CD4-positive, alpha-beta T cell treated with Interleukin-17A for 1 hour (primary cell): ENCODE measurements at places on chromosomes 12 and 14.
A peak's percentile ranks its signal among the peaks of the same experiment; 100 is the strongest.

DNA sequence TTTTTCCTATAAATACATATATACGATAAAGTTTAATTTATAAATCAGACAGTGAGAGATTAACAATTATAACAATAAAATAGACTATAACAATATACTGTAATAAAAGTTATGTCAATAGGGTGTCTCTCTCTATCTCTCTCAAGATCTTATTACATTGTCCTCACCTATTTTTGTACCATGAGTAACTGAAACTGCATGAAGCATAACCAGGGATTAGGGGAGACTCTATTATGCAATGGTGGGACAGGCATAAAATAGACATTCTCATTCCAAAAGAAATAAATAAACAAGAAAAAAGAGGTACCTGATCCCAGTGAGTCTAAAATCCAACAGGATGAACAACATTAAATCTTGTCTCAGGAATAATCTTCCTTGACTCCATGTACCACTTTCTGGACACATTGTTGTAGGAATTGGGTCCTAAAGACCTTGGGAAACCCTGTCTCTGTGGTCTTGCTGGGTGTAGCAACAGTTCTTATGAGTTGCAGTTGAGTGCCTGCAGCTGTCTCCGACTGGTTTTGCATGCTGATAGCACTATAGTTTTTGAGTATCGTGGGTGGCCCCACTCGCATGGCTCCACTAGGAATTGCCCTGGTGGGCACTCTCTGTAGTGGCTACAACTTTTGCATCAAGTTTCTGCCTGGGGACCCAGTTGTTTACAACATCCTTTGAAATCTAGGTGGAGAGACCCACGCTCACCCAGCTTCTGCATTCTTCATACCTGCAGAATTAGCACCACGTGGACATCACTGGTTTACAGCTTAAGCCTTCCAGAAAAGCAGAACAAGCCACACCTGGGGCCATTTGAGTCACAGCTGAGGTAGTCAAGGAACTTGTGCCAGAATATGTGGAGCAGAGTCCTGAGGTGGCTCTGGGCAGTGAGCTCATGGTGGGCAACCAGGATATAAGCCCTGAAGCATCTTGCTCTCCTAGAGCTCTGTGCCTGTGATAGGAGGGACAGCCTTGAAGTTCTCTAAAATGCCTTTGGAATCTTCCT, 204.7 kb downstream of the KITLG start:
- no peak for DNase-seq

GRCh38 chr12:31491241-31491794, 99.6 kb downstream of the DENND5B start:
- no peak for DNase-seq

GRCh38 chr12:65825183-65825506, 862 bp downstream of the HMGA2 start:
- no peak for DNase-seq

- no peak for DNase-seq
Measured at GRCh38 chr12:132419631-132420246, 70.2 kb upstream of the FBRSL1 start.

DNA sequence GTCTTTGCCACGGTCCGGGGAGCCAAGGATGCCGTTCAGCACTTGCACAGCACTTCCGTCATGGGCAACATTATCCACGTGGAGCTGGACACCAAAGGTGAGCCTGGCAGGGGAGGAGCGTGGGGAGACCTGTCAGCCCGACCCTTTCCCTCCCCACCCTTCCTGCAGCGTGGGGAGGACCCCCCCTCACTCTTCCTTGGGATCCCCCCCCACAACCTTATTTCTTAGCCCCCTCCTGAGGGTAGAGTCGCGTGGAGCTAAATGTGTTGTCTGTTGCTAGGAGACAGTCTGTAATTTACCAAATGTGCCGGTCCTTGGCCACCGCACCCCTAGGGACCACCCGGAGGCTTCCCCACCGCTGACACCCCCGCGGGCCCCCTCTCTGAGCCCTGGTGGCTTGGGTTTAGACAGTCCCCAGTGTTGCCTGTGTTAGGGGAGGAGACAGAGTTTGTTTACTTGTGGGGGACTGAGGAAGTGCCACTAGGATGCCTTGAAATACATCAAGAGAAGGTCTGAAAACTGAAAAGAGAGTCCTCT, 2.3 kb downstream of the SETD1B start:
- peak; percentile 67 for DNase-seq
